ENCODE measurements at places on chromosomes 1 and 21. TPM values are rescaled to one million over a fixed set of nuclear protein-coding genes. Genes with fewer than 3 reads are reported as not detected.

AMY1A gene
- not detected for total RNA-seq

ZMPSTE24 gene
- total RNA-seq: 38.8 TPM

GPBP1L1 gene
- total RNA-seq: 44.7 TPM

NHLH1 gene
- total RNA-seq: 0.39 TPM

POLR3C gene
- total RNA-seq: 38.1 TPM
